ENCODE measurements at places on chromosomes 1 and 21.

DNA sequence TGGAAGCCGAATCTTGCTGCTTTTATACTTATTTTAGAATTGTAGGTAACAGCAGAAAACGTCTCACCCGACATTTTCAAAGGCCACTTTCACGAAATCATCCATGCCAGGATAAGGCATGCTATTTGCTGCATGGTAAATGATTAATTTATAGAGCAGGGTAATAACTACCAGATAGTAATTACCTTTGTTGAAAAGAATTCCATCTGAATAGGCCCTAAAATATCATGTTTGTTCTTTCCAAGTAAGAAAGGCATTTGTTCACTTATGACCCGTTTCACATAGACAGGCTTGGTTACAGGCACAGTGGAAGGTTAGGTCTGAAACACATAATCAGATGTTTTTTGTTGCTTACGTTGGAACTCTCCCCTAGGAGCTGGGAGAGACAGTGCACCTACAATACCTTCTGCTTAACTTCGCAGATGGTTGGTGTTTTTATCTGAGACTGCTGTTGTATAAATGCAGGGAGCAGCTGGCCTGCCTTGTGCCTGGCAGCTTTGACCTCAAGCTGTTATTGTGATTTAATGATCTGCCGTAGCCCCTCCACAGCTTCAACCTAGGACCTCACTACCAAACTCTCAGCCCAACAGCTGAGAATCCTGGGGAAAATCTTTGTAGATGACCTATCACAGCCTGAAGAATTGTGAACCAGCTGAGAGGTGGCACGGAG, 1.6 kb downstream of the SLC44A3 start:
- no peak for DNase-seq

DNA sequence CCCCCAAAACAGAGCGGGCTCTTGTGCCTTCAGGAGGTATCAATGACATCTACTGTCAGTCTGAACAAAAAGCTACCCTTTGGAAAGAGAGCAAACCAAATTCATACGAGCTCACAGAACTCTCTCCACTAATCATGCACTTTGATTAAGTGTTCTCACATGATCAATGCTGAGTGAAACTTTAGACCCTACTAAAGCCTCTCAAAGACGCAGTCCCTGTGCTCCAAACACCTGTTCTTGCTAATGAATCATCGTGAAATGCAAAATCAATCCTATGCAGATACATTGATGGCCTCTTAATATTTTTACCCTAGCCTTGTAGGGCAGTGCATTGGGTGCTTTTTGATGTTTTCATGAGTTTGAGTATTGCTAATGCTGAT, 113.4 kb downstream of the ZBTB18 start:
- no peak for DNase-seq

DNA sequence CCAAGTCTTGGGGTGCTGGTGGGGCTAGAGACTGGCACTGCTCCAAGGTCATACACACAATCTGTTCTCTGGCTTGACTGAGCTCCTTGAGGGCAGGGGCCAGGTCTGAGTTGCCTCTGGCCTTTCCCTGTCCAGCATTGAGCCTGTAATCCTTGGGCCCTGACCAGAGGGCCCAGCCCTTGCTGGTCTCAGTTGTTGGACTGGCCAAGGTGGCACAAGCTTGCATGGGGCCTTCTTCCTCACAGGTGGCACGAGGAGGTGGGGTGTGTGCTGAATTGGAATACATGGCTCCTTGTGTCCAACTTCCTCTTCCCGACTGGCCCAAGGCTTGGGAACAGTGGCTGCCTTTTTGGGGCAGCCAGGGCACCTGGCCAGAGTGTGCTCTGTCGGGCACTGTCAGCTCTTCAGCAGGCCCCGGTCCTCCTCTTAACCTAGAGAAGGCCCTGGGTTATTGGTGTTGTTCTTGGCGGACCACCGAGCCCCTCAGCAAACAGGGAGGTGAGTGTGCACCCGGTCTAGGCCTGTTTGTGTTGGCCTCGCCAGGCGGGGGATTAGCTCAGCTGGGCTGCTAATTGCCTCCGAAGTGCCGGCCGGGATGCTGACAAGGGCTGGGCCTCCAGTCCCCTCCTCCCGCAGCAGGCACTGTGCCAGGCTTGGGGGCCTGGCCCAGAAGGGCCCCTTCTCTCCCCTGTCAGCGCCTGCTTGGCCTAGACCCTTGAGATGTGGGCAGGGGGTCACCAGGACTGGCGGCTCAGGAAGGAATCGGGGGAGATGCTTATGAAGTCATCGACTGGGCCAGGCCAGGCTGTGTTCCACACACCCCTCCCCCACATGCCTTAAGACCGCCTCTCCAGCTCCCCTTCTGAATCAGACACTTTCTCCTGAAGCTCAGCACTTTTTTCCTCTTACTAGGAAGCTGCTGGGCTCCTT, 28.5 kb downstream of the WNT4 start:
- DNase-seq: no peak

GRCh38 chr1:184017306-184017705, 20.2 kb downstream of the COLGALT2 start:
- no peak for DNase-seq

DNA sequence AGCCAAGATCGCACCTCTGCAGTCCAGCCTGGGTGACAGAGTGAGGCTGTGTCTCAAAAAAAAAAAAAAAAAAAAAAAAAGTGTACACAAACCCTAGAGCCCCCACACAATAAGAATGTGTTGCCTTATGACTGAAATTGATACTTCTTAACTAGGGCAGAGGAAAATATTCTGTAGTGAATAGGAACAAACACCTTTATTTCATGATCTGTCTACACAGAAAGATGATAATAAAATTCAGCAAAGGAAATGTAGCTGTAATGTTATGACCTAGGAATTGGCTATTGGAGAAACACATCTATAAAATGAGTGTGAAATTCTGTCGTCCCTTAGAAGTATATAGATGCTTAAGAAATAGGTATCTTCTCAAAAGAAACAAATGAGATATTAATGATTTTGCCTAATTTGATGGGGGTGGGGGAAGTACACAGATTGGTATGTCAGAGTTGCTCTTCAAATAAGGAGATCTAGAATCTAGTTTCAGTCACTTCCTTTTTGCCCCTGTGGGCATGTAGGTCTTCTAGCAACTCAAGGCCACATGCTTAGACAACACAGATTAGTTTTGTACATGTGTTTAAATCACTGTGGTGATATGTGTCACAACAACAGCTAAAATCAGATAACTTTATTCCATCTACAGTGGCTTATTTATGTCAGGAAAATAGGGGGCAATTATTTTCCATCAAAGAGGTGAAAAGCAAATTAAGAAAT, 10.7 kb upstream of the GPR25 start:
- DNase-seq: no peak

DNA sequence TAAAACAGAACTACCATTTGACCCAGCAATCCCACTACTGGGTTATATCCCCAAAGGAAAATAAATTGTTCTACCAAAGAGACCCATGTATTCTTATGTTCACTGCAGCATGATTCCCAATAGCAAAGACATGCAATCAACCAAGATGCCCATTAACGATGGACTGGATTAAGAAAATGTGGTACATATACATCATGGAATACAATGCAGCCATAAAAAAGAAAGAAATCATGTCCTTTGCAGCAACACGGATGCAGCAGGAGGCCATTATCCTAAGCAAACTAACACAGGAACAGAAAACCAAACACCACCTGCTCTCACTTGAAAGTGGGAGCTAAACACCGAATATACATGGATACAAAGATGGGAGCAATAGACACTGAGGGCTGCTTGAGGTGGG, 44.2 kb downstream of the SLC35D1 start:
- DNase-seq: no peak

- DNase-seq: peak; percentile 85
Observed at GRCh38 chr21:39120876-39121599, 62.2 kb downstream of the PSMG1 start.

- DNase-seq: no peak
Observed at GRCh38 chr1:58717979-58718378, 18.1 kb upstream of the MYSM1 start.

DNA sequence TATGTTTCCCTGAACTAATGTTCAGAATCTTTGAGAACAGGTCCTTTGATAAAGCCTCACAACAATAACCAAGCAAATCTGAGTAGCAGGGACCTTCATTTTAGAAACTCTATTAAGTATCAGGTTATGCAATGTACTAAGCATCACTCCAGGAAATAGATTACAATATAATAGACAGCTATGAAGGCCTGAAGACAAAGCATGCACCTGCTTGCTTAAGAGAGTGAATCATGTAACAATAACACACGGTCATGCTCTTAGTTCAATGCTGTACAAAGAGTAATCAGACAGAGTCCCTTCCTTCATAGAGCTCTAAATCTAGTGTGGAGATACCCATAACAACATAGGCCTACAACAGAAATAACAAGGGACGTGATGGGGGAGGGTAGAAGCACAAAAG, 8.1 kb upstream of the CMPK1 start:
- DNase-seq: no peak
